ENCODE measurements at places on chromosomes 7 and 10.

GRCh38 chr7:26180792-26181198, 19.8 kb downstream of the HNRNPA2B1 start:
- DNase-seq: no peak

DNA sequence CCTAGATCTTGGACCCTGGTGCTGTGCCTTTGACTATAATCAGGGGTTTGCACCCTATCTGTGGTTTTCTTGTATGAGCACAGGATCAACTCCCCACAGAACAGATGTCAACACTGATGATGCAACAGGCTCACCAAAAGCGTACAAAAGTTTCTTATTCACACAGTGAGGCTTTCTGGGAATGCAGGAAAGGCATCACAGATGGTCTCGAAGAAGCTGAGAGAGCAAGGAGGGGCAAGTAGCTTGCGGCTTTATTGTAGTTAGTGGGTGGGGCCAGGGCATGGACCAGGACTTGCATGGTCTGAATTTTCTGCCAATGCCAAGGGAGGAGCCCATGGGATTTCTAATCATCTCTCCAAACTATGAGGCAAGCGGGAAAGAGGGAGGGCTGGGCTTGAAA, 46.2 kb downstream of the SEC61G start:
- no peak for DNase-seq

DNA sequence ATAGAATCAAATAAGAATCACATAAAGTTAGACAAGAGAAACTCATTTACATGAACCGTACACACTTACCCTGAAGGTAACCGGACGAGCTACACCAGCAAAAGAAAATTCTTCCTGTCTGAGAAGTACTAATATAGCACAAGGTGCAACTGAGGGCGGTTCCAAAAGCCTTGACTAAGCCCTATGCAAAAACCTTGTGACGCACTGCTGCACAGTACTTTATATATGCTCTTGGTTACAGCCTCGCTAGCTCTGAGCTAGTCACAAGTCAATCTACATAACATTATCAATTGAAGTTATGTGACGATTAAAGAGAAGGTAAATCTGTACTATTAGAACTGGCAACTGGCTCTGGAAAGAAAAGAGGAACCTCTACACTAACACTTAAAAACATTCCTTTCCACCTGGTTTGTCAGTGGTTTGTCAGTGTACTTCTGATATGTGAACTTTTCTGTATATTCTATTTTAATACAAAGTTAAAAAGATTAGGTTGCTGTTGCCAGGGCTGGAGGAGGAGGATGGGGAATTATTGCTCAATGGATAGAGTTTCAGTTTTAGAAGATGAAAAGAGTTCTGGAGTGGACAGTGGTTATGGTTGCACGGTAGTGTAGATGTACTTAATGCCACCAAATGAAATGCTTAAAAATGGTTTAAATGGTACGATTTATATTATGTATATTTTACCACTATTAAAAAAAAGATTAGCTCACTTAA, 21.6 kb downstream of the NT5C3A start:
- DNase-seq: peak; percentile 20

- no peak for DNase-seq
These were observed 223.7 kb downstream of the LHFPL3 start for GRCh38 chr7:104552102-104552501.

DNA sequence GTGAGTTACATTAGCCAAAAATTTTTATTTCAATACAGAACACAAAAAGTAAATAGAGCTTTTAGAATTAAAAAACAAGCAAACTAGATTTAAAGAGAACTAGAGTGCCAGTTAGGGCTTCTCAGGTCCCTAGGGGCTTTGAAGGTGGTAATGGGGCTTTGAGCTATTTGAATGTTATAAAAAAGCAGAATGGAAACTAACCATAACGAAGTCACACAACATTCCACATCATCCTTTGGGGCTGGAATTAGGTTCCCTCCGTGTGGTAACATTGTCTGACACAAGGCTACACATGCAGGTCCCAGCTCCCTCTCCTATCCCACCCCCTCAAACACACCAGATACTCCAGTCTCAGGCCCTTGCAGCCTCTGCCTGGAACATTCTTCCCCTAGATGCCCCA, 15.3 kb downstream of the JAZF1 start:
- DNase-seq: no peak

All from GM12892 (cell line).